ENCODE measurements at places on chromosomes 12 and 14.

GRCh38 chr12:104608998-104609397 lies 152.2 kb downstream of the CHST11 start:
- DNase-seq: no peak

- no peak for DNase-seq
Observed at GRCh38 chr12:109763201-109763841, 49.7 kb downstream of the FAM222A start.

DNA sequence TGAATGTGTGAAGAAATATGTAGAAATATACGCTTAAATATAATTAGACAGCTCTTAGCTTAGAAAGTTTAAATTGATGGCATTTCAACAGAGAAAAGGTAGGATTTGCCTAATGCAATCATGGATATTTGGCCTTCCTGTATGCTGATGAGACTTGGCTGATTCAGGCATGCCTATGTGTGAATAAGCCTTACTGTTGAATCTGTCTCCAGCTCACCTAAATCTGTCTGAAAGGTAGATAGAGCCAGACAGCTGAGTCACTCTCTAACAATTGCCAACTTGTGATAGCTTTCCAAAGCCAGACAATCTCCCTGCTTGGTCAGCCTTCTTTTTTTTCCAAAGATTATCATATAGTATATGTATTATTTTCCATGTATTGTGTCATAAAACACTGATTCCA lies 92.8 kb upstream of the FLRT2 start:
- DNase-seq: no peak

DNA sequence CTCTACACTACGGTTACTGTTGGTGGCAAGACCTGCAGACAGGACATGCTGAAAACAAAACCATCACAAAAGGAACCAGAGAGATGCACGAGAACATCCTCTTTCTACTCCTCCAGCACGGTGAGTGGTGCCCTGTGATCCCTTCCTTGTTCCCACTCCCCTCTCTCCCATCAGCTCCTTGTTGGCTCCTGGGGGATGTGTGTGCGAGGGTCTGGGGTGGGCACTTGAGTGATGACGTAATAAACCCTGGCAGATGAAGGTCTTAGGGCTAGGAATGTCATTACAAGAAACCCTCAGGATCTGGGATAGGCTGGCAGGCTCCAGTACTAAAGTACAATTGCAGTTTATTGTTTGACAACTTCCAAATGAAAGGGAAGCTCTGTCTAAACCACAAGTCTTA lies 261.5 kb downstream of the FOXN3 start:
- no peak for DNase-seq

DNA sequence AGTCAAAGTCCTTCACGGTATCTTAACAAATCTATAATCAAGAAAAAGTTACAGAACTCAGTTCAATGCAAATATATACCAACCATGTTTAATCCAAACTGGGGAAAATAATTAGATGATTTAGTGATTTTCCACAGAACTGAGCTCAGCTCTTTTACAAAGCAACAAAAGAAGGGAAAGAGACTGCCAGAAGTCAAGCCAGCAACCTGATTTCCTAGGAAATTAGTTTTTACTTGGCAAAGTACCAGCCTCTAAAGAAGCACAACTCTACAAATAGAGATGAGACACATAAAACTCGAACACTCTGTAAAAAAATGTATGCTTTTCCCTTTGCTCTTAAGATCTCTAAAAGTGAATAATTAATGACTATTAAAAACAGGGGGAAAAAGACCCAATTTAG lies 19.4 kb downstream of the NUMB start:
- DNase-seq: no peak

DNA sequence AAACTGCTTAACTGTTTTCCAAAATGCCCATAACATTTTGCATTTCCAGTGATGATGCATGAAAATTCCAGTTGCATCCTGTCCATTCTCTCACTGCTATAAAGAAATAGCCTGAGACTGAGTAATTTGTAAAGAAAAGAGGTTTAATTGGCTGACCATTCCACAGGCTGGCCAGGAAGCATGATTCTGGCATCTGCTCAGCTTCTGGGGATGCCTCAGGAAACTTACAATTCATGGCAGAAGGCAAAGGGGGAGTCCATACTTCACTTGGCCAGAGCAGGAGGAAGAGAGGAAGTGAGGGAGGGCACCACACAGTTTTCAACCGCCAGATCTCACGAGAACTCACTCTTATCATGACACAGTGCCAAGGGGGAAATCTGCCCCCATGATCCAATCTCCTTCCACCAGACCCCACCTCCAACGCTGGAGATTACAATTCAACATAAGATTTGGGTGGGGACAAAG lies 18.2 kb upstream of the CLEC2D start:
- DNase-seq: no peak

- DNase-seq: no peak
Observed at GRCh38 chr12:124543052-124543589, 24.3 kb downstream of the NCOR2 start.

DNA sequence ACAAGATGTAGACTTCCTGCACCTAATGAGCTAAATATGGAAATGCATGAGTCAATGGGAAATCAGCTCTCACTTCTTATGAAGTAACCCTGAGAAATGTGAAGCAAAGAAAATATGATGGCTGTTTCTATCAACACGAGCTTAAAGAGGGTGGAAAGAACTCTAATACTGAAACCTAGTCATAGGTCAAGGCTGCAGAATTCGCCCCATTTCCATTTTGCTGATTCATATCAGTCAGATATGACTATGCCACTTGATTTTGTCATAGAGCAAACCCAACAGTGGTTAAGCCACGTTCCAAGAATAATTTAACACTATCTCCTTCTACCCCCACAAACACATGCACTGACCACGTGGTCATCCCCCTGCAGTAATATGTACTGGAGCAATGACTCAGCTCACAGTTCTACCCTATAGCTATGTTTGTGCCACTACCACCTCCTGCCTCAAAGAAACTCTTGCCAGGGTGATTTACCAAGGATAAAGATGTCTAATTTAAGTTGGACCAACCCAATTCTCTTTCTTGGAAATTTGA lies 157.5 kb downstream of the TMTC3 start:
- no peak for DNase-seq

DNA sequence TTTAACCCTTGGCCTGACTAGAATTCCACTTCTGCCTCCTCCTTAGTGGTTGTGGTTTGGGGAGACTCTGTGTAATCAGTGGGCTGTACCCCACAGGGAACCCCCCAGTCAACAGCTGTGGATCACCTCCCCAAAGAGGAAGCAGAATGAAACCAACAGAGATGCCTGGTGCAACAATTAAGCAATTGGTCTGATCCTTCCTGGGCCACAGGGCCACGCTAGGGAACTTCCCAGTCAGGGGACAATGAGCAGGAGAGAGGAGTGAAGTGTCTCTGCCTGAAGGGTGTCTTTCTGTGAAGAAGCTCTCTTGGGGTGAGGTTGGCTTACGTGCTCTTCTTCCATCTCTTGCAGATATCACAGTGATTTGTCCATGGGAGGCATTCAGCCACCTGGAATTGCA lies 8.2 kb downstream of the PDE6H start:
- no peak for DNase-seq

GRCh38 chr14:66443785-66444184 lies 42.4 kb upstream of the CCDC196 start:
- DNase-seq: no peak

DNA sequence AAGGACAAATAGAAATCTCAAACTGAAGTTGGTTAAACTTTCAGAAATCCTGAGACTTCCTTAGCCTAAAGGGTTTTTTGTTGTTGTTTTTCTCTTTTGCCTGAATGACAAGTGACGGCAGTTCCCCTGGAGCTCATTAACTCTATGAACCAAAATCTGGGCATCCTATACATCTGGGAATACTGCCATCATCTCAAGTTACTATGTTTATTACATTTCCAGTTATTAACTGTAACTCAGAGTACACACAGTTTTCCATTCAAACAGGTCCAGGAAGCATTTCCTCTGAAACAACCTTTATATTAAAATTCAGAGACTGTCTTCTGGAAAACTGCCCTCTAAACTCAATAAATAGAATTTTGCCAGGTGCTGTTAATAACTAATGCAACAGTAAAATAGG lies 55.6 kb upstream of the CDKL1 start:
- no peak for DNase-seq

GRCh38 chr12:112916270-112916669 lies 9.5 kb downstream of the OAS1 start:
- DNase-seq: no peak

DNA sequence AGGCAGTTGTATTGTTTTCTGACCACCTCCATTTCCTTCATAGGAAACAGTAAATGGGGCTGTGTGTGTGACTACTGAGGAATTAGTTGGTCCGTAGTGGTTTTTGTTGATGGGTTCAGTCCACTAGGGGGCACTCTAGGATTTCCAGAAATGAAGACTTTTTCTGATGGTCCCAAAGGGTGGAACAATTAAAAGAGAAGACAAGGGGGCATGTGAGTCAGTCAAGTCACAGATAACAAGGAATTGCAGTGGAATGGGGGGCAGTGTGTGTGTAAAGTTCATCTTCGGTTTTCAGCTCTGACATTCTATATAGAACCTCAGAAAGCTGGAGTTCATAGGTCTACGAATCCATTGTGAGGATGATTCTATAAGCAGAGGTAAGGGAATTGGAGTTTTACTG lies 186.6 kb upstream of the OR4E1 start:
- DNase-seq: no peak

DNA sequence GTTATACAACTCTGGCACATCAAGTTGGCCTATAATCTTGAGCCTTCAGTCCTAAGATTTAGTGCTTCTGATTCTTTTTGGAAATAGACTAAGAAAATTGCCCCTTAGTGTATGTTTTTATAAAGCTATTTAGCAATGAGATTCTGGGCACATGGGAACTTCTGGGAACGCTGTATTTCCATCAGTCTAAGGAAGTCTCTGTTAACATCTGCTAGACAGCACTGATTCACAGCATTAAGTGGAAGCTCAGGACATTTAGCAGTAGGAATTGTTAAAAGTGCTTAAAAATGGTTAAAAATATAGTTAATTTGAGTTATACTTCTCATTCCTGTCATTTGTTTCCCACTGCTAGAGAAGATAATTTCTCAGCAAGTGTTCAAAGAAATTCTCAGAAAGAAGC lies 579.1 kb downstream of the SLC16A7 start:
- no peak for DNase-seq

GRCh38 chr12:1865284-1865866 lies 45.0 kb downstream of the LRTM2 start:
- no peak for DNase-seq

GRCh38 chr12:111785651-111786050 lies 18.9 kb downstream of the ALDH2 start:
- no peak for DNase-seq

- no peak for DNase-seq
Observed at GRCh38 chr14:59422069-59422881, 42.9 kb downstream of the GPR135 start.

- DNase-seq: no peak
Observed at GRCh38 chr12:95574799-95575452, 23.6 kb upstream of the USP44 start.

DNA sequence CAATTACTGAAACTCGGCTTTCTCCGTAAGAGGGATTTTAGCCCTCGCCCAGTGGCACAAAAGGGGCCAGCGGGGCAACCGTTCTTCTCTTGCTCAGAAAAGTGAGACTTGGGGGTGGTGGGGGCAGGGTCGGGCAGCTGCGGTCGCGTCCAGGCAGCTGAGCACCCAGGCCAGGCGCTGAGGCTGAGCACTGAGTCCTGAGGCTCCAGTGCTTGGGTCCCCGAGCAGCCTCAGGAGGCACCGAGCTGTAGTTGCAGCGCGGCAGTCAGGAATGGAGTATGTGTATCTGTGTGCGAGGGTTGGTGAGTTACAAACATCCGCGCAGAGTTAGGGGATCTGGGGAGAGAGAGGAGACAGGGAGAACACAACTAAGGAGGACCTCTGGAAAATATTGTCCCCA lies 4.1 kb upstream of the HOXC6 start:
- DNase-seq: no peak

GRCh38 chr12:116161588-116161987 lies 115.9 kb downstream of the MED13L start:
- no peak for DNase-seq

- DNase-seq: no peak
Observed at GRCh38 chr14:57526942-57527341, 33.3 kb upstream of the CCDC198 start.

GRCh38 chr12:94560431-94561221 lies 89.7 kb downstream of the TMCC3 start:
- no peak for DNase-seq

GRCh38 chr12:71780237-71780822 lies 25.7 kb downstream of the RAB21 start:
- DNase-seq: no peak

GRCh38 chr12:108320507-108321293 lies 18.4 kb downstream of the CMKLR1 start:
- DNase-seq: no peak

GRCh38 chr14:39267608-39268005 lies 33.9 kb downstream of the MIA2 start:
- no peak for DNase-seq

GRCh38 chr14:60553808-60554207 lies 44.9 kb downstream of the SIX6 start:
- no peak for DNase-seq

- no peak for DNase-seq
Observed at GRCh38 chr12:57835366-57836288, 10.9 kb downstream of the CTDSP2 start.

- DNase-seq: no peak
Observed at GRCh38 chr12:52526511-52526951, 6.3 kb upstream of the KRT5 start.

GRCh38 chr12:111443086-111443485 lies 37.4 kb downstream of the SH2B3 start:
- no peak for DNase-seq

- no peak for DNase-seq
Observed at GRCh38 chr14:99174770-99175319, 97.2 kb downstream of the BCL11B start.

Data from stimulated activated CD4-positive, alpha-beta T cell treated with anti-CD3 and anti-CD28 coated beads, Interleukin-1b, Interleukin-23, amount 100 ng/mL, for 4 hours (primary cell).